ENCODE measurements at places on chromosomes 7 and 10.

DNA sequence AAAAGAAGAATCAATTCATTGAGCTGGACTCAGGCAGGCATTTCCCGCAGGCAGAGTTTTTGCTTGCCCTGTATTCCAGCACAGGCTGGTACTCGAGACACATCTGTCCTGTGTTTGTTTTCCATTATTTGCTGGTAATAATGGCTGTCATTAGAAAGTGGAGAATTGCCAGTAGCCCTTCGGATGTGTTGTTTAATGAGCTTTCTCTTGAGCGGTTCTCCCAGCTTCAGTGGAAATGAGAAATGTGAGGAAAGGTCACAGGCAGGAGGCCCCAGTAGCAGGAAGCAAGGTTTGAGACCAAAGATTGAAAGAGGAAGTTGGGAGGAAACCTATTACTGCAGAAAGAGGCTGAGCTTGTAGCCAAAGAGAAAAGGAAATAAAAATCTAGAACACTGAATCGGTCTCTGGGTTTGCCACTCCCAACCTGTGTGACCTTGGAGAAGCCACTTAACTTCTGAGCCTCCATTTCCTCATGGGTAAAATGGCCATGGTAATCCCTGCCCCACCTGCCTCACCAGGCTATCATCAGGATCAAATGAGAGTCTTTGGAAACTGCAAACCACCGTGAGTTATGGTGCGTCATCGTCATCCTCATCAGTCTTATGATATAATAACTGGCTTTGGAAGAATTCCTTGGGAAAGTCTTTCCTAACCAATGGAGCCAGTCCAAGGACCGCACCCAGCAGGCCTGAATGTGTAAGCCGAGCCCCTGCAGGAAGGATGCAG lies 67.7 kb downstream of the TACR2 start:
- no peak for DNase-seq

- DNase-seq, result no peak
These were observed 1183.9 kb upstream of the C7orf33 start for GRCh38 chr7:147406521-147407135.

DNA sequence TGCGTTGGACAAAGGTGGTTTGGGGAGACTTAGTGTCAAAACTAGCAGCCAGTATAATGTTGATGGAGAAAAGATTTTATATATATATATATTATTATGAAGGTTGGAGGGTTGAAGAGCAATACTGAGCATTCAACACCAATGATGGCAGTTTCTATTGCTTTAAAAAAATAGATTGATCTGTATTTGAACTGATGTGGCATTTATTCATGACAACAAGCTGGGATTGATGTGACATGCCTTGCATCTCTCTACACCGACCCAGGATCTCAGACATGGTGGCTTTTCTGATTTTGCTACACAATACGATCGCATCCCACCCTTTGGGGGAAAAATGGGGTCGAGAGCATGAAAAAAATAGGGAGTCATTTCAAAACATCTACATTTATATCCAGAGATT lies 175.4 kb downstream of the POU6F2 start:
- DNase-seq, result no peak

- no peak for DNase-seq
These were observed 61.2 kb downstream of the AHR start for GRCh38 chr7:17359610-17360009.

DNA sequence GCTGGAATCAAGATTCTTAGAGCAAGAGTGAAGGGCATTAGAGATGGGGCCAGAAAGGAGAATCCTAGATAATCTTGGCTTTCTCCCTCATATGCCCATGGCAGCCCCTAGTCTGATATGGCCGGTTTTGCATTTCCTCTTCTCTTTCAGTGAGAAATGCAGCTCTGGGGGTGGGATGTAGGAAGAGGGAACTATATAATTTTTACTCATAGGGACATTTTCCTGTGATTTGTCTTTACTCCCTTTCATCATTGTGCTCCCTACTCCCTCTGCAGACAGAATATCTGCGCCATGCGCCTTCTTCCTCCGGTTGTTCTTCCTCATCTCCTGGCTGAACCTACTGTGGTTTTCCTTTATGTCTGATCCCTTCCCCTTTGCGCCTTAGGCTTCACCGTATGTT lies 16.8 kb upstream of the CHCHD1 start:
- no peak for DNase-seq

- DNase-seq, result no peak
These were observed 222.3 kb downstream of the SUGCT start for GRCh38 chr7:40356871-40357709.

- no peak for DNase-seq
These were observed 716.4 kb downstream of the NRG3 start for GRCh38 chr10:82591421-82591820.

- peak; percentile 35 for DNase-seq
These were observed 631 bp downstream of the SUPV3L1 start for GRCh38 chr10:69180525-69181204.

GRCh38 chr7:47394751-47395252 lies 187.1 kb downstream of the TNS3 start:
- no peak for DNase-seq

Measured in NCI-H82 (cell line).